ENCODE measurements at places on chromosomes 7 and 10.
A peak's percentile ranks its signal among the peaks of the same experiment; 100 is the strongest.

DNA sequence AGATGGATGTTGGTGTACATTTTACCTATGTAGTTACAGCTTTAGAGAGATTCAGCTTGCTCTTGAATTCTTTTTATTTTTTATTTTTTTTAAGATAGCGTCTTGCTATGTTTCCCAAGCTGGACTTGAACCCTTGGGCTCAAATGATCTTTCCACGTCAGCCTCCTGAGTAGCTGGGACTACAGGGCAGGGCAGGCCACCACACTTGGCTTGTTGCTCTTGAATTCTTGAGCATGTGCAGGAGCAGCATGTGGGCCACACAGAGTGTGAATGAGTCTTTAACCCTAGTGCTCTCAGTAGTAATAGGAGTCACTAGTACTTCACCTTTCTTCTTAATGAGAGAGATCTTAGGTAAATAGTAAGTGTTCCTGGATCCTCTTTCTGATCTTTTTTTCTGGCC, 26.7 kb upstream of the CYCS start:
- DNase-seq: no peak

DNA sequence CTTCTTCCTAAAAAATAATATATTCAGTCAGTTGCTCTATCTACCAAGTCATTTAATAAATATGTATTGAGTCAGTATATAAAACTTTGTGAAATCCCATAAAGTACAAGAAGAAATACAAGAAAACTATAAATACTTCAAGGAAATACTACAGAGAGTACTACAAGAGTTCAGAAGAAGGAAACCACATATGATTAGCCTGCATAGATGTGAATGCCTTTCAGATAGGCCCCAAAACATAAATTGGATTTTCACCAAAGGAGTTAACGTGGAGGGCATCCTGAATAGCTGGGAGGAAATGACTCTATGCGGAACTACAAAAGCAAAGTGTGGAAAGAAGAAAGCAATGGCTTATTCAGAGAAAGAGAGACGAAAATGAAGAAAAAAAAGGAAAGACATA, 120.1 kb downstream of the LRRN3 start:
- no peak for DNase-seq

DNA sequence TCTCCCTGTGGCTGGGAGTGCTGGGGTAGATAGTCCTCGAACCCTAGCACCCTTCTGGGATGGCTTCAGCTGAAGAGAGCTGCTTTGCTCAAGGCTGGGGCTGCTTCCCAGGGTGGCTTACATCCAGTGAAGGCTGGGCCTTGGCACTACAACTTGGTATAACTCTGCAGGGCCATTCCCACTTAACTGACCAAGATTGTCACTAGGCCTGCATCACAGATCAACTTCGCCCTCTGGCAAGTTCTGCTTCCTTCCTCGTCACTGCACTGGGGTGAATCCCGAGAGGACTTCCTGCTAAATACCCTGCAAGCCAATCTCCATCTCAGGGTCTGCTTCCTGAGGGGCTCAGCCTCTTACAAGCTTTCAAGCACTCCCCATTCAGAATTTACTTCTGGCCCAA, 195.2 kb downstream of the DOCK4 start:
- DNase-seq: peak; percentile 20

GRCh38 chr7:54546986-54547314, 4.8 kb downstream of the VSTM2A start:
- no peak for DNase-seq

DNA sequence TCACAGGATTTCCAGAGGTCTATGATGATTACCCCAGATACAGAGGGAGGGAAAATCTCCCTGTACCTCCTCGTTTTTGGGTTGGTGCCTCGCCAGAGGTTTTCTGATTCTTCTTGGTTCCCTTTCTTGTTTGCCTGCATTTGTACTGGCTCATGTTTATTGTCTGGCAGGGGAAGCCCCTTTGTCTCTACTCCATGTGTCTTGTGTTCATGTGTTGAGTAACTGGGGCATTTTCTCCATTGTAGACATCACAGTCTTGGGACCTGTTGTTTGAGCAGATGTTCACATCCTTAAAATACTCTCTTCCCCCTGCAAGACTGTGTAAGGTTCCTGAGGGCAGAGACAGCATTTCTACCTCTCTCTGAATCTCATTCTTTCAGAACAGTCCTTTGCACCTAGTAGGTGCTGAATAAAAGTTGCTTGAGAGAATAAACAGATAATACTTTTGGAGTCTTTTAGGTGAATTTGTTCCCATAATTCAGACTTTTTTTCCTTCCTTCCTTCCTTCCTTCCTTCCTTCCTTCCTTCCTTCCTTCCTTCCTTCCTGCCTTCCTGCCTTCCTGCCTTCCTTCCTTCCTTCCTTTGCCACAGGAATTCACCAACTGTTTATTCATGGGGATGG, 25.1 kb downstream of the CDK14 start:
- no peak for DNase-seq

DNA sequence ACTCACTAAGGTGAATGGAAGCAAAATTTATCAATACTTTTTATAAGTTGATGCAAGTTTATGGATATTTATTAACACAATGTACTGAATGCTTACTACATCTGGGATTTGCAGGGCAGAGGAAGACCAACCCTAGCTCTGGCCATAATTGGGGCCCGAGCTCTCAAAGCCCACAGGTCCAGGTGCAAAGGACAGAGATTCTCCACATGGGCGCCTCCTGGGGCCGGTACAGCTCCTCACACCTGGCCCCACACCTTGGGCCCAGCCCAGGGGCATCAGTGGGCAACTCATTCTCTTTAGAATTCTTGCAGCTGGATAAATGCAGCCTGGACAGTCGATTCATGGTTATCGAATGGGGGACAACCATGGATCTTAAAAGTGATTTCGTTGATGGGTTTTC, 47.1 kb downstream of the CALML3 start:
- no peak for DNase-seq

DNA sequence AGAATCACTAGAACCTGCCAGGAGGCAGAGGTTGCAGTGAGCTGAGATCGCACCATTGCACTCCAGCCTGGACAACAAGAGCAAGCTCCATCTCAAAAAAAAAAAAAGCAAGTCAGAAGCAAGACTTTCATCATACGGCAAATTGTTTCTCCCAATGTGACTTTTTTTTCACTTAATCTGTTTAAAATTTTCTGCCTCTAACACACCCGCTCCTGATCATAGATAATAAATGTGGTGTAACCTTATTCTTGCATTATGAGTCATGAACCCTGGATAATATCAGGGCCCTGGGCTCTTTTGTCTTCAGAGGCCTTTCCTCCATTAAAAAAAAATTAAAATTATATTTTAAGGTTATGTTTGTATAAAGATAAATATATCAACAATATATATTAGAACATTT, 111.4 kb upstream of the JCAD start:
- no peak for DNase-seq

GRCh38 chr7:135966341-135967043, 10.7 kb downstream of the MTPN start:
- no peak for DNase-seq

DNA sequence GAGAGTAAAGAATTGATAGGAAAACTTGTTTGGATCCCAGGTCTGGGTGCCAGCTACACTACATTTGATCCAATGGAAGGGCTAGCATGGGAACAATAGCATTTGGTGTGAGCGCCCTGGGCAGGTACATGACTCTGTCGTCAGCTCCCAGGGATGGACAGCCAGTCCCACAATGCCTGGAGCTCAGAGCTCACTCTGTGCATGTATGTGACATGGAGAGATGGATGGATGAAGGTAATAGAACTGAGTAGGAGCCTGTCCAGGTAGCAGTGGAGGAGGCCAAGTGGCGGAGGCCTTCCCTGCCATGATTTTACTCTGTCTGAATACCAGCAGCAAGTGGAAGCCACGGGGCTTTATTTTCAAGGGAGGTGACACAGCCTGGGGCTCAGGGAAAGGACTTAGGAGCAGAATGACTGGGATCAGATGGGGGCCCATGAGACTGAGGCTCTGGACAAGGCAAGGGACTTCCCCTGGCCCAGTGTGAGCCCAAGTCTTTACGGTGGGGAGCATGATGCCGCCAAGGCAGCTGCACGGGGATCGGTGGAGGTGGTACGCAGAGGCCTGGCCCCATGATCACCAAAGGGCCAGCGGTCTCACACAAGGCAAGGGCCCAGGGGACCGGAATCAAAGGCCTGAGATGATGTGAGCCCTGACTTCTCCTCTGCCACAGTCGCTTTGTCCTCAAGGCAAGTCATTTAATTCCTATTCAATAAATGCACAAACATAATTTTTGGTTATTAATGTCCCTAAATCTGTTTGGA, 5.9 kb downstream of the PTPRE start:
- no peak for DNase-seq

- DNase-seq: no peak
These were observed 59.4 kb upstream of the MRLN start for GRCh38 chr10:59812519-59813122.

GRCh38 chr10:71605263-71605962, 114.2 kb downstream of the C10orf105 start:
- DNase-seq: no peak

DNA sequence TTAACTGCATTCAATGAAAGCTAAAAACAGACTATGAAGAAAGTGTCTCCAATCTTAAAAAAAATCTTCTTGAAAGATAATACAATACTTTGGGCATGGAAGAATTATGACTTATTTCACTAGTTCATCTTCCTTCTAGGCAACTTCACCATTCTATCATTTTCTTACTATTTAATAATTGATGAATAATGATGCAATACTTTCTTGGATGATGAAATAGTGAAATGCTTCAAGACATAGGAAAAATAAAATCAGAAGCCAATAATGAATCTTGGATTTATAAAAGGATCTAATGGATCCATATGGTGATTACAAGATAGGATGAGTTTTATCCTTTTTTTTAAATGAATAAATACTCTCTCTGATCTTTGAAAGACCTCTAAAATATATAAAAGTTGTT, 4.4 kb downstream of the DMBT1 start:
- DNase-seq: no peak

- no peak for DNase-seq
These were observed 22.1 kb downstream of the CYP17A1 start for GRCh38 chr10:102814873-102815661.

DNA sequence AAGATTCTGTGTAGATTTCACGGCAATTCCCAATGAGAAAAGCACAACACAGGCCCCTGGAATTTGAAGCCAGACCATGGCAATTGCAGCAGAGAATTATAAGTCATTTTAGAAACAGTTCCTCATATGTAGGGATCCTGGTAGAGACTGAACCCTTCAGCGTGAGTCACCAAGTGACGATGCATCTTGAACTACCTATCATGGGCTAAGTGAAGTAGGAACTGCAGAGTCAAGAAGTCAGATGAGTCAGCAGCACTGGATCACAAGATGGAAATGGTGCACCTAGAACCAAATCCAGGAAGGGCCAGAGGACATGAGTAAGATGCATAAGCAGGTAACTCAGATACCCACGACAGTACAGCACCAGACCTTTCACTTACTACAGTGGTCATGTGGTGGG, 140.0 kb upstream of the TPK1 start:
- no peak for DNase-seq

- DNase-seq: no peak
These were observed 1.2 kb downstream of the DBF4 start for GRCh38 chr7:87877366-87878040.

DNA sequence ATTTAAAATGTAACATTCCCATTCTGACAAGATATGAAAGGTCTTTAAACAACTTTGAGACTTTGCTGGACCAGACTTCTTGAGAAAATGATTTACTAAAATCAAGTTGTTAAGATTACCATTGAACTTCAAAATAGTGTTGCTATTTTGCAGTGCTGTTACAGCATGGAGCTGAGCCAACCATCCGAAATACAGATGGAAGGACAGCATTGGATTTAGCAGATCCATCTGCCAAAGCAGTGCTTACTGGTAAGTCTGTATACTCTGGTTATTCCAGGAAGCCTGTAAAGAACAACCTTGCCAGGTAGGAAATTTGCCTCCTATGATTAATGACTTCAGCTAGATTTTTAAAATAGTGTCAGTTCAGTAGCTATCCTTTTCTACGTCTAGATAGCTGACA, 18.8 kb downstream of the TNKS2 start:
- DNase-seq: no peak

DNA sequence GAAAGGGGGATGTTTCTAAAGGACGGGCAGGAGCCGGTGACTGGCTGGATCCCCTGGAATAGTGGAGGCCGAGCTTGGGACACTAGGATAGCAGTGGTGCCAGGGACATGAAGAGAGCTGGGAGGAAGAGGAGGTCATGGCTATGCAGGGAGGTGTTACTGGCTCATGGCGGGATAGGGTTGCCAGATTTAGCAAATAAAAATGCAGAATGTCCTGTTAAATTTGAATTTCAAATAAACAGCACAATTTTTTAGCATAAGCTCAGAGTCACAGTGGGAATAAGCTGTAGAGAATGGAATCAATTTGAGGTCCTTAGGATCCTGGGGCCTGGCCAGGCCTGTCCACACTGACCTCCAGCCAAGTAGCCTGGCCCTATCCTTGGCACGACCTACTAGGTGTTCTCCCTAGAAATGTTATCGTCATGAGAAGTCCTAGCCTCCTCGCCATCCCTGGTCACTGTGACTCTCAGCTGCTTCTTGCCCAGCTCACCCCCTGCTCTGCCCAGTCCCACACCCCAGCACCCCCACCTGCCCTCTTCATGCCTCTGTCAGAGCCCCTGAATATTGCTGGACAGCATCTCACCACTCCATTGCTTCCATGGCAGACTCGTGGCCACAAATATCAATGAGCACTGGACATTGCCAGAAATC, 7.6 kb upstream of the KCP start:
- no peak for DNase-seq

DNA sequence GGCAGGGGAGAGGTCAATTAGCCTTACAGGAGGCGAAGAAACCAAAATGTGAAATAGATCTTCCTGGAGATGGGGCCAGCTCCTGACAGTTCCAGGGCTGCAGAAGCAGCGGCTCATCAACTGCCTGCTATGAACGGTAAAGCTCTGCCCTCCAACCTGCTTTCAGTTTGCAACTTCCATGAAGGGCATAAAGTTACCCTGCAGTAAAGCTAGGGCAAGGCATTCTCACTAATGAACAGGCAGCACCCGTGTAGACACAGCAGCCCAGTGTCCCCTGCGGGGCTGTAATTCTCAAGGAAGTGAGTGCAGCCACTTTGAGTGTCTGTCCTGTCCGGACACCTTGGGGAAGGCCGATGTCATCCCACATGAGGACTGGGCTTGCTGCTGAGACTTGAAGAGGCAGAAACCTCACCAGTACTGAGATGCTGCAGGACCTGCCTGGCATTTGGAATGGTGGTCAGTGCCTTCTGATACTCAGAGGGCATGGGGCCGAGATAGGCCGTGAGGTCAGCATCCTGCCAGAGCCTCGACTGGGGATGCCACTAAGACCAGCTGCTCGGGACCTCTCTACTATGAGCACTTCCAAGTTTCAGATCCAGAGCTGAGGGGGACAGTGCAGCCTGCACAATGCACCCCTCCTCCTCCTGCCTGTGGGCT, 26.1 kb upstream of the C10orf53 start:
- DNase-seq: no peak

Measured in C1 segment of cervical spinal cord (tissue), 14 donors.